Cardiac septum (tissue), 1 donor: ENCODE measurements at places on chromosomes 5 and 9.

- no peak for DNase-seq
Measured at GRCh38 chr9:1202512-1203280, 152.5 kb downstream of the DMRT2 start.

DNA sequence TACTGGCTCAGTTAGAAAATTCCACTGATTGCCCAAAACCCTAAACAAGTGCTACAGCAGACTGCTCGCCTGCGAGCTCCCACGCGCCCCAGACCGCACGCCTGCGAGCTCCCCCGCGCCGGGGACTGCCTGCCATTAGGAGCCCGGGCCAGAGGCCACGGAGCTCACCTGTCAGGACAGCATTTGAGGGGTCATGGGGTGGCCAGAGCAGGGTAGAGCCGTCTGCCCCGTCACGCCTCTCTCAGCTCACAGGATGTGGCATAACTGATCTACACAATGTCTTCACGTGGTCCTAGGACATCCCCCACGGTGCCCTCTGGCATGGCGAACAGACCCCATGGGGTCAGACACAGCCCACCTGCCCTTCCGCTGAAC lies 29.1 kb upstream of the LRRC14B start:
- DNase-seq = peak; percentile 70

DNA sequence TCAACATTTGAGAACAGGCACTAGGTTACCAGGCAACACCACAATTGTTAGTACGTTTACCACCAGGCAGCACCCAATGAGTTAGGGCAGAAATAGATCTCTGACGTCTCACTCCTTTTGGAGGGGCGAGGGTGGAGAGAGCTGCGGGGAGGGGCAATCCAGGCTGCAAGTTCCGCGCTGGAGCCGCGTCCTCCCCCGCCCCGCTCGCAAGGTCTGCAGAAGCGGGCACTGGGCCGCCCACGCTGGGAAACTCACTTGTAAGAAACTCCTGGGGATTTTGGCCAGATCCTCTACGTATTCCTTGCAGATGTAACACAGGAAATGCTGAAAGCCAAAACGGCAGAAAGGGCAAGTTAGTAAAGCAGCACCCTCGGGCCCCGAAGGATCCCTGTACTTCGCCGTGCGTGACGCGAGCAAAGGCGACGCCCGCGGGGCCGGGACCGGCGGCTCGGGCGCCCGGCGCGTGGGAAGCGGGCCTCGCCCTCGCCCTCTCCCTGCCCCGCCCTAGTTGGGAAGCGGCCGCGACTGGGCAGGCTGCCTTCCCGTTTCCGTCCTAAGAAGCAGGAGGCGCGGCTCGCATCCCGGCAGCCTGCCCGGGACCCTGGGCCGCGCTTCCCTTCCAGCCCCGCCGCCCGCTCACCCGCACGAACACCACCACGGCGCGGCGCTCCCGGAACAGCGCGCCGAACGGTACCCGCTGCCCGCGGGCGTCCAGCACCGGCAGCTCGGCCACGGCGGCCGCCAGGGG lies 493 bp downstream of the PRXL2C start:
- peak; percentile 92 for DNase-seq

DNA sequence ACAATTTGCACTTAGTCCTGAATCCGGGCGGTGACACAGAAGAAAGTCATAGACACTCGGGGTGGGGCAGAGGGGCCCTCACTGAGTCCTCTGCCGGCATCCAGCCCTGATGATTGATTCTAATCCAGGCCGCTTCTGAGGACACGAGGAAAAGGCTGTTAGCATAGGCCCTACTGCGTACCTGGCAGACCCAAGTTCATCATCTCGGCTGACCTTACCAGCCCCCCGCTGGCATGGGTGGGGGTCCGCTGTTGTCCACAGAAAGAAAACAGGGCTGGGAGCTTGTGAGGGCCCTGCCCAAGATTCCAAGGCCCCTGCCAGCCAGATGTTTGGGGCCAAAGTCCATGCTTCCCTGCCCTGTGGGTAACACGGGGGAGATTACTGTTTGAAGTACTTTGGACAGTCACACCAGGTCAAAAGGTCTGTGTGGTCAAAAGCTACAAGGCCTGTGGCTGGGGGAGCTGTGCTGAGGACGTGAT lies 24.5 kb downstream of the ERGIC1 start:
- no peak for DNase-seq

DNA sequence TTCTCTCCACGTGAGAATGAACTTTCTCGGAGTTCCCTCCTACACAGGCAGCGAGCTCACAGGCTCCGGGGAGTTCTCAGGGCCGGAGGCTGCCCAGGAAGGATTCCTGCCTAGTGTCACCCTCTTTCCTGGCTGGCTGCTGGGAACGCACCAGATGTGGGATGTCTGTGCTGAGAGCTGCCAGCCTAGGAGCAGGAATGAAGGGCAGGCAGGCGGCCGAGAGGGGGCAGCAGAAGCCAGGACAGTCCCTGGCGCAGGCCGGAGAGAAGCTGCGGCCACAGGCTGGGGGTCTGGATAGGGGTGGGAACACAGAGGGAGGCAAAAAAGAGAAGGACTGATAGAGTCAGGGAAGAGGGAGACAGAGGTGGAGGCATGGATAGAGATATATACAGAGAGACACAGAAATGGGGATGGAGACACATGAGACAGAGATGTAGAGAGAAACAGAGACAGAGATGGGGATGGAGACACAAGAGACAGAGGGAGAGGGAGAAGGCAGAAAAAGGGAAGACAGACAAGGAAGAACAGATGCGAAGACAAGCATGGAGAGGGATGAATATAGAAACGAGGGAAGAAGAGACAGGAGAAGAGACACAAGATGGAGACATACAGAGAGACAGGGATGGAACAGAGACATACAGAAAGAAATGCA lies 25.3 kb upstream of the ENHO start:
- peak; percentile 81 for DNase-seq

DNA sequence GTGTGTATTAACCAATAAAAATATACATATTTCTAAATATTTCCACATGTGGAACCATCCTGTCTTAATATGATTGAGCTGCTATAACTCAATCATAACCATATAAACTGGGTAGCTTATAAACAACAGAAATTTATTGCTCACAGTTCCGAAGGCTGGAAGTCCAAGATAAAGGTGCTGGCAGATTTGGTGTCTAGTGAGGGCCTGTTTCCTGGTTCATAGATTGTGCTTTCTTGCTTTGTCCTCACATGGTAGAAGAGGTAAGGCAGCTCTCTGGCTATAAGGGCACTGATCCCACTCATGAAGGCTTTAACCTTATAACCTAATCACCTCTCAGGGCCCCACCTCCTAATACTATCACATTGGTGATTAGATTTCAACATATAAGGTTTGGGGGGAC lies 14.0 kb upstream of the PRKAA1 start:
- no peak for DNase-seq
